ENCODE measurements at places on chromosomes 13 and 19. TPM values are rescaled to one million over a fixed set of nuclear protein-coding genes. Genes with fewer than 3 reads are reported as not detected.

DNA sequence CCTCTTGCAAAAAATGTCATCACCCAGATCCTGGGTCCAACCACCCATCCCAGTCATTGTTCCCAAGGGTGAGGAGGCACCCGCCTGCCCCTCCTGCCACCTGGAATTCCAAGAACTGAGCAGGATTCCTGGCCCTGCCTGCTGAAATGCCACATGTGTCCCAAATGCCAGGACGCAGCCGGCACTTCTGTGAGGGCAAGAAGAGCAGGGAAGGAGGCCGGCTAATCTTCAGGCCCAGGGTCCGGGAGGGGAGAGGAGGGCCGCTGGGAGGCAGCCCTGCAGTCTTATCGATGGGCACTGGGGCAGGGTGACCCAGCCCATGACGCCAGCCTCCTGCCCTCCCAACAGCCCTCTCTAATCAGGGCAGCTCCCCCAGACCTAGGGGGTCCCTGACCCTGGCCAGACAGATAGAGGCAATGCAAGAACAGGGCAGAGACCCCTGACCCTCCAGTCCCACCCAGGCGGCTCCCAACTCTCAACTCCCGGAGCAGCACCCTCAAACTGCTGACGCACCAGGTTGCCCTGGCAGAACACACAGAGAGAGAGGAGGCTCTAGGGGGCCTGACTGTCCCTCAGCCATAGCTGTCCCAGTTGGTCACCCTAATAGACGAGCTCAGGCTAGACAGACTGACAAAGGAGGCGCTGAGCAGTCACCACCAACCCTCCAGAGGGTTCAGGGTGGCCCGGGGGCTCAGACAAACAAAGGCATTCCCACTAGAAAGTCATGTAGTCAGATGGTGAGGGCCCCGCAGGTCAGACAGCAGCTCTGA, 1.5 kb downstream of the MFSD12 start:
- no peak for DNase-seq

- DNase-seq, result no peak
These were observed 83.1 kb downstream of the B3GLCT start for GRCh38 chr13:31282741-31283455.

GRCh38 chr13:30394751-30395191, 27.5 kb upstream of the UBE2L5 start:
- no peak for DNase-seq

The PLPP2 gene
- total RNA-seq, result 8.6 TPM

DNA sequence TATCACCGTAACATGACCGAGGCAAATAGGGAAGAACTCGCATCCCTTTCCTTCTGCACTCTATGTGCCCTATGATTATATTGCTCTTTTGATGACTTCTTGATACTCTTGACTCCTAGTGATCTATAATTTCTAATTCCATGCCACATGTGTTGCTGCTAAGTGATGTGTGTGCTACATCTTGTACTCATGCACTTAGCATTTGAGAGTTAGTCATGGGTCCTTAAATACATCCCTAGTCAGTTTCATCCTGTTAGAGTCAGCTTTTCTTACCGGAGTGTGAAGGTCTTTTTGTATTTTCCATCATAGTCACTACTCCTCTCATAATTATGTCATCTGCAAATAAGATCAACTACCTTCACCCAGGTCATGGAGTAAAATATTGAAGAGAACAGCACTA, 30.2 kb downstream of the RXFP2 start:
- no peak for DNase-seq

DNA sequence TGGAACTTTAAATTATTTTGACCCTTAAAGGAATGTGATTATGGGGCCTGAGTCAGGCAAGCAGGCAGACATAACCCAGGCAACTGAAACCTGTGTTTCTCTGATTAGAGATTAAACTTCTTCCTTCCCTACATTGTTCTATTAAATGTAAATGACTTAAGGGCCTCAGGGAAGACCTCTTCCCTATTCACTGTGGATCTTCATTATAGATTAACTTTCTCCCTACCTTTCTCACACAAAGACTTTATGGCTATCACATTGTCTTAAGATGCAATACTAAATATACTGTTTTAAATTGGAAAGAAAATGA, 8.8 kb upstream of the METTL21C start:
- no peak for DNase-seq

- no peak for DNase-seq
These were observed 38.2 kb downstream of the NFIC start for GRCh38 chr19:3404324-3405260.

The NOTCH3 gene
- total RNA-seq, result 139 TPM

DNA sequence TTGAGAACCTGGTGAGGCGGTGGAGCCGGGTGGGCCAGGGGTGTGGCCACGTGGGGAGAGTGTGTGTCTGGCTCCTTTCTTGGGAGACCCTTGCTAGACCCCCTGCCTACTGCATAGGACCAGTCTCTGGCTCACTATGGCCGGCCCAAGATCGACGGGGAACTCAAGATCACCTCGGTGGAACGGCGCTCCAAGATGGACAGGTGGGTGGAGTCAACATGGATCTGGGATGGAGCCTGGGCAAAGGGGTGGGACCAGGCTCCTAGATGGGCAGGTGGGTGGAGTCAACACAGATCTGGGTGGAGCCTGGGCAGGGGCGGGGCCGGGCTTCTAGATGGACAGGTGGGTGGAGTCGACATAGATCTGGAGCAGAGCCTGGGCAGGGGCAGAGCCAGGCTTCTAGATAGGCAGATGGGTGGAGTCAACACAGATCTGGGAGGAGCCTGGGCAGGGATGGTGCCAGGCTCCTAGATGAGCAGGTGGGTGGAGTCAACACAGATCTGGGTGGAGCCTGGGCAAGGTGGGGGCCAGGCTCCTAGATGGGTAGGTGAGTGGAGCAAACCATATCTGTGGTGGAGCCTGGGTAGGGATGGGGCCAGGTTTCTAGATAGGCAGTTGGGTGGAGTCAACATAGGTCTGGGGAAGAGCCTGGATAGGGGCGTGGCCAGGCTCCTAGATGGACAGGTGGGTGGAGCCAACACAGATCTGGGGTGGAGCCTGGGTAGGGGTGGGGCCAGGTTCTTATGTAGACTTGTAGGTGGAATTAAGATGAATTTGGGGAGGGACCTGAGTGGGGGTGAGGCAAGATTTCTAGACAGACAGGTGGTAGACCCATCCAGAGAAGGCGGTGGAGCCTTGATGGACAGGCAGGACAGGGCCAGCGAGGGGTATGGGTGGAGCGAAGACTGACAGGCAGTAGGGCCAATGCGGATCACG, 56.5 kb downstream of the VAV1 start:
- DNase-seq, result no peak

GRCh38 chr19:42184401-42184861, 33.0 kb downstream of the DEDD2 start:
- DNase-seq, result peak; percentile 80

DNA sequence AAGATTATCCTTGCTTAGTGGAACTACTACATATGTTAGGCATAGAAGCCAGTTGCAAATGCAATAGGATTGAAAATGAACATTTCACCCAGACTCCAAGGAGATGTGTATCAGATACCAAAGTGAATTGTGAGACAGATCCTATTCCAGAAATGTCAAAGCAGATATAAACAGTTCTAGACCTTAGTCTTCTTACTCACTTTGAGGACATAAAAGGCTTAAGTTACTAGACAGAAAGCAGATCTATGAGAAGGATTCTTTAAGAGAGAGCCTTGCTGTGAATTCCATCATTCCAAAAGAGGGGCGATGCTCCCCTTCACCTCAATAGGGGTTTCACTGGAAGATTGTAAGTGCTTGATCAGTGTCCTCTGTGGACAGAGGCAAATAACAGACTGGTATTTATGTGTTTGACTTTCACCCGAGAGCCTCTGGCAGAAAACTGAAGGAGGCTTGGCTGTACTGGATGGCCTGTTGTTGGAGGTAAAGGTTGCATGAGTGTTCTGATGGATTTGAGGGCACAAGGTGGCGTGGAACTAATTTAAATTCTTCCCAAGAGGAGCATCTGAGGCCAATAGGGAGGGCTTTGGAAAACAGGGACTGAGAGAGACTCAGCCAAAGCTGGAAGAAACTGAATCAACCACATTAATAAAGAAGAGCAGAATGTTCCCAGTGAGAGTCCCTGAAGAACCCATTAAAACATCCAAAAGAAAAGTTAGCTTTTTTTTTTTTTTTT, 194.8 kb downstream of the DCLK1 start:
- no peak for DNase-seq

GRCh38 chr13:78420814-78421213, 182.5 kb downstream of the POU4F1 start:
- DNase-seq, result no peak

- no peak for DNase-seq
These were observed 137.3 kb upstream of the GPR12 start for GRCh38 chr13:26897706-26898550.

GRCh38 chr19:1672769-1673644, 20.6 kb upstream of the TCF3 start:
- no peak for DNase-seq

The YJEFN3 gene
- total RNA-seq, result 23.2 TPM

The PCP2 gene
- total RNA-seq, result 1.0 TPM

The FCAR gene
- total RNA-seq, result not detected

The RFPL4AL1 gene
- not detected for total RNA-seq

The ZNF66 gene
- 12.1 TPM for total RNA-seq

DNA sequence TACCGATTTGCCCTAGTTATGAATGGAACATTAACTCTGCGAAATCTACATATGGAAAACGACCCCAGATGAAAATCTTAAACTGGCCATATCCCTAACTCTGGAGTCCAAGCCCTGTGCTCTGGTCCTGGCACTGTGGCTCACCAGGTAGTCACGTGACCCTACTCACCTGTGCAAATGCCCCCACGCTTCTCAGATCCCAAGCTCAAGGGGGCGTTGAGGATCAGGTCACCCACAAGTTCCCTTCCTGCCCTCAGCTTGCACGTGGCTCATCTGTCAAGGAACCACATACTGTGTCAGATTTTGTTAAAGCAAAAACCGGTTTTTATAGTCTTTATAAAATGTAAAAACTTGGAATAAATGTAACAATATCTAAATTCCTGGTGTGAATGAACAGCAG, 324.0 kb downstream of the SHISA2 start:
- DNase-seq, result no peak

The AP1M2 gene
- 104 TPM for total RNA-seq

- DNase-seq, result no peak
These were observed 489.7 kb downstream of the COG6 start for GRCh38 chr13:40145139-40145538.

The DCLK1 gene
- total RNA-seq, result 47.1 TPM

DNA sequence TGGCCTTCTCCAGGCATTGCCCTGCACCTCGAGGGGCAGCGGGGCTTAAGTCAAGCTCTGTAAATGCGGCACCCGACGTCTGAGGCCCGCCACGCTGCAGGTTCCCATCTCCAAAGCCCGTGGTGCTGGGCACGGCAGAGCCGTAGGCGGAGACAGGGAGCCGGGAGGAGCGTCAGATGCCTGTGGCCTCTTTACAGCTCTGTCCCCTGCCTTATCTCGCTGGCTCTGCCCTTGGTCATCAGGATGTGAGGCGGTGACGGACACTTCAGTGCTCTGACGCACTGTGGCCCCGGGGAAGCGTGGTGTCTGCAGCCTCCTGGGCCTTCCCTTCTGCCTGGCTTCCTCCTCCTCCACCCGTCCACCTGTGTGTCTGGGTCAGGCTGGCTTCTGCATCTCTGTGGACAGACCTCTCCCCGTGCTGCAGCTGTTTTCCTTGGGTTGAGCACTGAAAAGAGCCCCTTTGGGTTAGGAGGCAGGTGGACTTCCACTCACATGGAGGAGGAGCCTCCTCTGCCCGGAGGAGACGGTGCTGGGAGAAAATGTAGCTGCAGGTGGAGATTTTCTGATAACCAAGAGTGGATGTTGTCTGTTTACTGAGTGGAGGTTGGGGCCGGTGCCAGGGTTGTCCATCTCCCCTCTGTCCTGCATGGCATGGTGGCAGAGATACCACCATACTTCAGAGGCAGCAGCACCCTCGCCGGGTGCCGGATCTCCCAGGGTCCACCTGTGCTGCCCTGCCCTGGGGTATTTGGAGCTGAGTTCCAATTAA, 14.6 kb downstream of the MCF2L start:
- DNase-seq, result no peak

DNA sequence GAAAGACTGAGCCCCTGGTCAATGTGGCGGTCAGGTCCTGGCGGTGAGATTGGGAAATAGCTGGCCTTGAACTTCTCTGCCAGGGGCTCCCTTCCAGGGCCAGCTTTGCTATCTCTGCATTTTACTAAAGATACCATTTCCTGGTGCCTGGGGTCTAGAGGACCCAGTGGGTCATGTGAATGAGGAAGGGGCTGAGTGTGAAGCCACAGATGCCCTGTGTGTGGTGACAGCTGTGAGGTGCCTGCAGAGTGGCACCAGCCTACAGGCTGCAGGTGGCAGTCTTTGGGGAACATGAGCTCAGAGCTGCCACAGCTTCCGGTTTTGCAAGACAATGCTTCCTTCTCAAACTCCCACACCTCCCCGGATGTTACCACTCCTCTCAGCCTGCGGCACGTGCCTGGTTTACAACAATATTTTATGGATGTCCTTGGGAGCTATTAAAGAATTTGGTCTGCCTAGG, 5.2 kb upstream of the MLNR start:
- DNase-seq, result no peak

GRCh38 chr13:112231451-112232083, 144.6 kb upstream of the SPACA7 start:
- no peak for DNase-seq

DNA sequence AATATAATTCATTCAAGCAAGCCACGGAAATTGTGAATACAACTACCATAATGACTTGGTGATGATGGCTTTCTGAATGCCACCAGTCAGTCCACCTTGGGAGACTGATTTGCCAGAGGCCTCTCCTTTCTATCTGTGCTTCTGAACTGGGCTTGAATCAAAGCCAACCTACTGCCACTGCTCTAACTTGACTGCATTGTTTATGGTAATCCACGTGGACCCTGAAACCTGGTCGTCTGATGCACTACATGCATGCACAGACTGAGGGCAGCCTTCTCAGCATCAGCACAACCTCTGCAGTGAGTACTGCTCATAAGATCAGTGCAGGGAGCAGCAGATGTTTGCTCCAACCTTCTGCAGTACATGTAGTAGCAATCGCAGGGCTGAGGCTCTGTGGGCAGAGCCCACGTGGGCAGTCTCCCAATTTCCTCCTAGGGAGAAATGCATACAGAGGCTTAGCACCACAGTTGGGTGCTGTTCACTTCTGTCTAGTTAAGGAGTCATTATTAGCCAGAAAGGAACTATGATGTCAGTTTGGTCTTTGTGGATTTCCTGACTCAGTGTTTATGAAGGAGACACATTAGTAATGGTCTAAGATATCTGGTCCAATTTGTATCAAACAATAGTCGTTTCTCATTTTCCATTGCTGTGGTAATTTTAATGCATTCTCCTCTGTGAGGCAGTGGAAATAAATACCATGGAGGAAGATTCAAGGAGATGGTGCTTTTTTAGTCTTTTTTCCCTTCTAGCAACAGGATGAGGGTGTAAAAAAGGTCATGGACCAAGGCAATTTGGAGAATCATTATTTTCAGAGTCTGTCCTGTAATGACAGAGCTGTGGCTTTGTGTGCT, 82.5 kb downstream of the AKAP11 start:
- DNase-seq, result no peak

GRCh38 chr19:51365211-51365964, 800 bp downstream of the ETFB start:
- DNase-seq, result no peak

The FFAR1 gene
- total RNA-seq, result 2.1 TPM

- DNase-seq, result peak; percentile 54
These were observed 50.7 kb upstream of the PNMA8B start for GRCh38 chr19:46546194-46546896.

The PRODH2 gene
- total RNA-seq, result 20.6 TPM

Measured in type B pancreatic cell (in vitro differentiated cells).